Osteoblast (primary cell): ENCODE measurements at places on chromosomes 1 and 21. TPM values are rescaled to one million over a fixed set of nuclear protein-coding genes. Genes with fewer than 3 reads are reported as not detected.

The KIF17 gene
- 0.29 and 0.36 TPM in 2 replicates for total RNA-seq

GRCh38 chr1:60916906-60917305 is 165.5 kb upstream of the NFIA start:
- DNase-seq, result no peak

DNA sequence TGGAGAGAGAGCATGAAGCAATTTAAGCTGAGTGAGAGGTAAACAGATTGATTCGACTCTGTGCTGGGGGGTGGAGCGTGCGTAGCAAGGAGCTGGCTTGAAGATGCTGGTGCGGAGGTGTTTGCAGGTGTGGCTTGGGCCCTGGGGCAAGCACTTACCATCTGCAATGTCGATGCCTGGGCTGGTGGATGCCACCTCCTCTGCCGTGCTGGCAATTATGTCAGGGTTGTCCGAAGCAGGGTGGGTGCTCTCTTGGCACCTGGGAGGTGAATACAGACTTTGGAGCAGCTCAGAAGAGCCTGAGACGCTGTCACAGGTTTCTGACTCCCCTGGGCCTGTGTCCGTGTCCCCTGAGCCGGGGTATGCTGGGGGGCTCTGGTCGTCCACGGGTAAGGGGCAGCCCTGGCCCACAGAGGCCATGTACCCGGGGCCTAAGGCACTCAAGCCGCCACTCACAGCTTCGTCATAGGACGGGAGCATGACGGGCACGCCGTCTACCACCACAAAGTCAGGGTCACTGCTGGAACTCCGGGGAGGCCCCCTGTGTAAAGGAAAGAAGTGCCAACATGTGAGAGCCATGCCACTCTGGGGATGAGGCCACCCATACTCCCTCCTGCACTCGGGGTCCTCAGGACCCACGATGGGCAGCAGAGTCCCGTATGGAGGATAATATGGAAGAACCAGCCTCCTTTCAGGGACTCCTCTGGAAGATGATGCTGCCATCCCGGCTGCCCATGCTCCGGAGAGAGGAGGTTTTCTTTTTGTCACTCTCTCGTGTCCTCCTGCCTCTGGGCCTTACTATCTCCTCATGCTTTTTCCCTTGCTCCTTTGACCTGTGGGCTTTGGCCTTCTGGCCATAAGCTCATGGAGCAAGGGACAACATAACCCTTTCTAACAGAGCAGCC is 80.3 kb upstream of the TLR5 start:
- peak; percentile 44 for DNase-seq

The CR2 gene
- total RNA-seq, result not detected in 2 replicates

The DYNLT5 gene
- total RNA-seq, result 1.2 and 1.4 TPM in 2 replicates

DNA sequence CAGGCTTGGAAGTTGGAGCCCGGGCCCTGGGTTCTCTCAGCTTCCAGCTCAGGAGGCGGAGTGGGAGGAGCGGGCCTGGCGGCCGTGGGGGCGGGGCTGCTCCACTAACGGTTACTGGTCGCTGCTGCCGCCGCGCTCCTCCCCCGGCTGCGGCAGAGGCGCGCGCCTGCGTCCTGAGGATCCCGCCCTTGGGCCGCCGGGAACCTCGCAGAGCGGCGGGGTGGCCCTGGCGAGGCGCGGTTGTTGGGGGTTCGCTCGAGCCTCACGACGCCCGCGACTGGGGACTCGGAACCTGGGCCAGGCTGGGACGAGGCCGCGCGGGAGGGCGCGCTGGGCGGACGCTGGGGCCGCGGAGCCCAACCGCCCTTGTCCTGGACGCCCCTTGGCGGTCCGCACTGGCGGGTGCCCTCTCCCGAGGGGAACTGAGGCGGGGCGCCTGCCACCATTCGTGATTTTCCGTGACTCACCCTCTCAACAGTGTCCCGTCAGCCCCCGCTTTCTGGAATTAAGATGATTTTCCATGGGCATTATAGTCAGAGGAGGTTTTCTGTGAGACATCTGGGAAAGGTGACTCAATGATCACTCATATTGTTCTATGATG is 34.1 kb downstream of the OR2G3 start:
- DNase-seq, result peak; percentile 86

DNA sequence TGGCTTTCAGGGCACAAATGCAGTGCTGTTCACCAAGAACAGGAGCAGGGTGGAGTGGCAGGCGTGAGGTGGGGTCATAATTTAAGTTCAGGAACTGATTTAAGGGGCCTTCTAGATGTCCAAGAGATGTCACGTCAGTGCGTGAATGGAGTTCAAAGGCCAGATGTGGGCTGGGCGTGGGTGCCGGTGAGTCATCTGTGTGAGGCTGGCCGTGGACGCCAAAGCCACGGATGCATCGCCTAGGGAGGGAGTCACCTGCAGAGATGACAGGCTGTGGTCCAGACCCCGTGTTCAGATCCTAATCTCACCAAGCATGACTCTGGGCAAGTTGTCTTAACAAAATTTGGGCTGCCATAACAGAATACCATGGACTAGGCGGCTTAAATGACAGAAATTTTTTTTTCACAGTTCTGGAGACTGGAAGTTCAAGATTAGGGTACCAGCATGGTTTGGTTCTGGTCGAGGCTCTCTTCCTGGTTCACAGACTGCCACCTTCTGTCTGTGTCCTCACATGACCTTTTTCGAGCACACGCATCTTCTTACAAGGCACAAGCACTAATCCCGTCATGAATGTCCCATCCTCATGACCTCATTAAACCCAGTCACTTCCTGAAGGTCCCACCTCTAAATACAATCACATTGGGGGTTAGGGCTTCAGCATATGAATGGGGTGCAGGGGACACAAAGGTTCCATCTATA is 109.6 kb downstream of the PRDM2 start:
- DNase-seq, result no peak

DNA sequence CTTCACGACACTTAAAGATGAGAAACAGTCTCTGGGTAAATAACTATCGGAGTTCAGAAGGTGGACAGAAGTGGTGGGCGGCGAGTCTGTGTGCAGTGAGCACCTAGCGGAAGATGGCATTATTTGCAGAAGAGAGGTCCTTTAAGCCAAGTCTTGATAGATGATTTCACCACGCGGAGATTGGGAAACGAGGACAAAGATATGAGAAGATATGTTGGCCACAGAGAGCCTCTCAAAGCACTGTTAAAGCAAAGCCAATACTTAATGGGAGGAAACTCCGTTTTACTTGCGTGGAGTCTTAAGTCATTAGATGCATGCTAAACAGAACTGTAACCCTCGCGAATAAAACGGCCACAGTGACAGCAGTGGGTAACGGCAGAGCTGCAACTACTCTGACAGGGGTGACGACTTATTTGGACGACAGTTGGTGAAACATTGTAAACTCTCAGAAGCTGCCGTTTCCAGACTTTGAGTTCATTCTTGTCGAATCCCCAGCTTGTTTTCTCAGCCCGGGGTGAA is 577 bp upstream of the CEP350 start:
- DNase-seq, result peak; percentile 85

The ACTA1 gene
- not detected in 2 replicates for total RNA-seq

GRCh38 chr1:78171736-78172590 is 126.2 kb downstream of the GIPC2 start:
- DNase-seq, result peak; percentile 58

DNA sequence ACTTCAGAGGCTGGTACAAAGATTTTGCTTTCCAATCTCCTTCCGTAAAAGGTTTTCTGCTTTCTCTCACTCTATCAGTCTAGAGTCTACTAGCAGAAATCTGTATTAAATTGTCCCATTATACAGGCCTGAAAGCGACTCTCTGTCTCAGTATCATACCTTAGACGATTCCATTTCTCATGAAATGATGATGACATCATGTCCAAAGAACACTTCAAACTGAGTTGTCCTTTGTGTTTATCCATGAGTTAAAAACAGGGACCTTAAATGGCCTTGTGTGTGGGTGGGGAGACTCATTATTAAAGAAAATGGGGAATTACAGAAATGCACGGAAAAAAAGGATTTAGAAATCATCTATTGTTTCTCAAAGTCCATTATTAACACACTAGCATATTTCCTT is 21.0 kb upstream of the SLC44A3 start:
- no peak for DNase-seq

GRCh38 chr1:175470591-175470990 is 272.8 kb downstream of the TNR start:
- no peak for DNase-seq

The NTRK1 gene
- total RNA-seq, result 0.36 and 0.88 TPM in 2 replicates

- no peak for DNase-seq
Measured at GRCh38 chr1:40057310-40058030, 16.9 kb downstream of the CAP1 start.

The DLGAP3 gene
- total RNA-seq, result under 0.01 TPM in 1 of 2 replicates, not detected in the other

DNA sequence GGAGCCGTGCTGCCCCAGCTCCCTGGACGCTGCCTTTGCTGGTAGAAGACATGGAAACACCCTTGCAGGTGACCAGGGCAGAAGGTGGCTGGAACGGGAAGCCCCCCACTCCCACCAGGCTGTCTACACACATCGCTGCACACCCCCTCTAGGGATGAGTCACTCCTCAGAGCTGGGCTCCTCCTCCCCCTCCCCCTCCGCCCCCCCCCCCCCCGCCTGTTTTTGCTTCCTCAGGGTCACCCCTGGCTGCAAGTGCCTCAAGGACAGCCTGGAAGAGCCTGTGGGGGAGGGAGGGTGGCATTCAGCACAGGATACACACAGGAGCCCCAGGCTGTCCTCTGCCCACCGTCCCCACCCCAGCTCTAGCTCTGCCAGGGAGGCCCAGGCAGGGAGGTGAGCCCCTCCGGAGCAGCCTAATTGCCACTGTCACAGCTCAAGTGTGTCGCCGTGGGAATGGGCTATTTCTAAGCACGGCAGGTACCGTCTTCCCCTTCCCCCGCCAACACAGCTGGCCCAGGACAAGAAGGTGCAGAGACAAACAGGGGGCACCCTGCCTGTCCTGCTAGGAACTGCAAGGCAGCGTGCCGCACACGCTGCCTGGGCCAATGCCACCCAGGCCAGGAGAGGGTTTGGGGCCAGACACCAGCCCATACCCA is 2.5 kb downstream of the FNDC10 start:
- peak; percentile 97 for DNase-seq

The RCSD1 gene
- total RNA-seq, result under 0.01 and 0.29 TPM in 2 replicates

The GBP7 gene
- total RNA-seq, result not detected in 2 replicates

The TMEM240 gene
- total RNA-seq, result 1.8 and 2.7 TPM in 2 replicates

The BTBD8 gene
- 5.8 and 8.3 TPM in 2 replicates for total RNA-seq

The PKP1 gene
- under 0.01 TPM in 2 replicates for total RNA-seq

- DNase-seq, result no peak
Measured at GRCh38 chr1:184190616-184191015, 139.1 kb downstream of the TSEN15 start.

DNA sequence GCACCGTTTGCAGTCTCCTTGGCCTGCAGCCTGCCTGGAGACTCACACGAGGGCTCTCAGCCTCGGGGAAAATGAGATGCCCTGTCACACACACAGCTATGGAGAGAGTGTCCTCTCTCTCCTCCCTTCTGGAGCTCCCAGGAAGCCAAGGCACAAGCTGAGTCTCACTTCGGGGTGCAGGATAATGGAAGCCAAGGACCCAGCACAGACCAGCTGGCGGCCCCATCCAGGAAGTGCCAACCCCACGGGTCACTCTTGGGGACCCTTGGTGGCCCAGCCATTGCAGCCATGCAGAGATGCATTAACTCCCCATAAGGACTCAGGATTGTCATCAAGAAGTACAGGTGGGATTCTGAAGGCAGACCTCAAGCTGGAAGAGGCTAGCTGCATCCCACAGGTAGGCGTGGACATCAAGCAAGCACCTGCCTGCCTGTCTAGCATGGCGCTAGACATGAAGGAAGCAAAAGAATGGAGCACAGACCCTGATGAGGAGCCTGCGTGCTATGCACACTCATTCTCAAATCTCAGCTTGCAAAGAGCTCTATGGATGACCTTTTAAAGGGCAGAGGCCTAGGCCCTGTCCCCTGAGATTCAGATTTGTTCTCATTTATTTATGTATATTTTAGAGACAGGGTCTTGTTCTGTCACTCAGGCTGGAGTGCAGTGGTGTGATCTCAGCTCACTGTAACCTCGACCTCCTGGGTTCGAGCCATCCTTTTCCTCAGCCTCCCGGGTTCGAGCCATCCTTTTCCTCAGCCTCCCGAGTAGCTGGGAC is 49.9 kb downstream of the IRF2BP2 start:
- no peak for DNase-seq

- DNase-seq, result no peak
Measured at GRCh38 chr1:226033991-226034390, 28.5 kb upstream of the H3-3A start.

DNA sequence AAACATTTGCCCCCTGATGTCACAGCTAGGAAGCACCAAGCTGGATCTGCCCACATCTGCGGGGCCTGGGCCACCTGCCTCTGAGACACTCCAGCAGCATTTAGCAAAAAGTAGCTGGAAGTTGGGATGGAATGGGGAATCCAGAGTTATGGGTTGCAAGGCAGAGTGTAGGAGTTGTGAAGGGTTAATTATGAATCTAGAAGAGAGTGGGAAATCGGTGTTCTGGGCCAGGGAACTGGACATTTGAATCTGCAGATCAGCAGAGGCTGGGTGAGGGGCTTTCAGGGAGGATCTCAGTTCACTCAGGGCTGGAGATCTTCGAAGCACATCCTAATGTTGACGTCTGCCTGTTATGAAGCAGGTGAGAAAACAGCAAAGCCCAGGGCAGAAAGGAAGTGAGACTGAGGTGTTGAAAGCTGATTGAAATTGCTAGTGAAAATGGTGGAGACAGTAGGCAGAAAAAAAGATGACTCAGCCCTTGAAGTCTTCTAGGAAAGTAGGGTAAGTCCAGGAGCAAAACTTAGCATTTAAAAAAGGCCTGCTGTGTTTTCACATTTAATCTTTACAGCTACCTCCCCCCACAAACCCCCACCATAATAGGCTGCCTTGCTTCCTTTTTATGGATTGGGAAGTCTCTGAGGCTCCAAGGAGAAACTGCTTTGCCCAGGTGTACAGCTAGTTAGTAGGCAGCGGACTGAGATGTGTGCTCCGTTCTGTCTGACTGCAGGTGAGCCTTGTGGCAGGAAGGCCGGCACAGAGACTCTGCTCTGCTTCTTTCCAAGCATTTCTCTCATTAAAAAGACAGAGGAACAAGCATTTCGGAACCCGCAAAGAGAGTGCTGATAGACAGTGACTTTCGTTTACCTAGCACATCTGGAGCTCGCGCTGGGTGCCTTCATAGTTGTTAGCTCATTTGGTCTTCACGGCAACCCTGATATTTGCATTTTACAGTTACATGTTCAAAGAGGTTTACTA is 7.2 kb downstream of the VANGL1 start:
- peak; percentile 25 for DNase-seq

DNA sequence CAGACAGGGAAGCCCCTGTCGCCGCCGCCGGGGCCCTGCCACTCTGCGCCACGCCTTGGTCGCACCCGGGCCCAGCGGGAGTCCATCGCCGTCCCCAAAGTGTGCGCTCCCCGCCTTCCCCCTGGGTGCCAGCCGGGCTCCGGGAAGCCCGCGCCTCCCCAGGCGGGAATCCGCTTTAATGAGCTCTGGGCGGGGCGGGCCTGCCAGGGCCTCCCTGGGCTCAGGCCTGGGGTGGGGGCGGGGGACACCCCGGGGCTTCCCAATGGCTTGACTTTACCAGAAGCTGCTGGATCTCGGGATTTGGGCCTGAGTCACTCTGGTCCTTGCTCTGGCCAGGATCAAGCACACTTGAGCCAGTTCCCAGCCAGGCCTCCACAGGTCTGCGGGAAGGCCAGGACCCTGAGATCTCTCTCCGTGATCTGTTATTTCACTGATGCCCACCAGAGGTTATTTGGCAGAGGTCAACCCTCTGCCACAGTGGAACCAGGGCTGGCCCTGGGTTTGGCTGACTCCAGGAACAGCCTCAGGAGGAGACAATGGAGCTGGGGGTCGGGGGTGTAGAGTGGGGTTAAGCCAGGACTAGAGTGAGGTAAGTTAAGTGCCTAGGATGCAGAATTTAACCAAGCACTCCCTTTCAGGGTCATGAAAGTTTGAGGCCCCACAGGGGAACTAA is 178.4 kb upstream of the EDN2 start:
- peak; percentile 98 for DNase-seq

The SPRR3 gene
- not detected in 2 replicates for total RNA-seq

The RHD gene
- not detected in 2 replicates for total RNA-seq

The OR2L5 gene
- not detected in 2 replicates for total RNA-seq
